ENCODE measurements at places on chromosomes 12 and 14.

DNA sequence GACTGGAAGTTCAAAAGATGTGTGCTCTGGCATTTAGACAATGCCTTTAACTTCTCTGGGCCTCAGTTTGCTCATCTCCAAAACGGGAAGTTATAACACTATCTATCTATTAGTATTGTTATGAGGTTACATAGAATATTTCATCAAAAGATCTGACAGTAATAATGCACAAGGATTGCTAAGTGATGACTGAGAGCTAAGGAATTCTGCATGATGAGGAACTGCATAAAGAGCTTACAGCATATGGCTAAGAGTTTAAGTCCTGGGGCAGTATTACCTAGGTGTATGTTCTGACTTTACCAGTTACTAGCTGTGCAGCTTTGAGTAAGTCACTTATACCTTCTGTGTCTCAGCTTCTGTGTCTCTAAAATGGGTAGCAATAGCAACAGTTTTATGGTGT is 160.1 kb upstream of the TMPO start:
- no peak for DNase-seq

DNA sequence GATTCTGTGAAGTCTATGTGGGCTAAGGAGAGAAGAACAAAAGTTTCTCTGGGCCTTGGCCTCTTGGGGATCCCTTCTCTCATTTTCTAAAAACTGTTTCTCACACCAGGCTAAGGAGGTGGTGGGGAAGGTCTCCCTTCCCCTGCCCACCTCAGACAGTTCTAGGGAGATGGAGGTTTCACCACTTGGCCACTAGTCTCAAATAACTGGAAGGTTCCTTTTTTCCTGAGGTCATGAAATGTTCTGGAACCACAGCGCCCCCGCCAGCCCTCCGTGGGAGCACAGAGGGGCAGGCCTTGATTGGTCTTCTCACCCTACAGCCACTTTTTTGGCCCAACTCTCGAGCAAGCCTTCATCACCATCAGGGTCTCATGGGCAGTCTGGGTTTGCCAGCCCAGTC is 12.6 kb downstream of the C12orf43 start:
- DNase-seq: no peak

DNA sequence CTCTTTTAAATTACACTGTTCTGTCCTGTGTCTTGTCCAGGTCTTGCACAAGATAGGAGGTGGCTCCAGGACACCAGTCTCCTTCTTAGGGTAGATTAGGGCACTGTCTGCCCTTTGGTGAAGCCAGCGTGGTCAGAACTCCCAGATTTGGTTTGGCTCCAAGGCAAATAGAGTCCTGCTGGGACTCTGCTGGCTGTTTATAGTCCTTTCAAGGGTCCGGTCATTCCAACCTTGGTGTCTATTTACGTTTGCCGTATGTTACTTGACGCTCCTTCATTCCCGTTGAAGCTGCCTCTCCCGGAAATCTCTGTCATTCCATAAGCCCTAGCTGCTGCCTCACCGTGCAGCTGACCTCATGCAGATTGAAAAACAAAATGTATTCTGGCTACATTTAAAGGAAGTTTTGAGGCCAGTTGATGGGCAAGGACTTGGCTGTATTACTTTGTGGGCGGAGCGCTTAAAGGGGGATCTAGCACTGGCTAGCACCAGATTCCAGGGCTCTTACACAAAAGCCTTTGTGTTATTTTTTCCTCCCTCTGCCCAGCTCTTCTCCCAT is 180.6 kb downstream of the AKAP6 start:
- DNase-seq: no peak

- DNase-seq: no peak
These were observed 33.4 kb upstream of the IGF1 start for GRCh38 chr12:102513739-102514138.

DNA sequence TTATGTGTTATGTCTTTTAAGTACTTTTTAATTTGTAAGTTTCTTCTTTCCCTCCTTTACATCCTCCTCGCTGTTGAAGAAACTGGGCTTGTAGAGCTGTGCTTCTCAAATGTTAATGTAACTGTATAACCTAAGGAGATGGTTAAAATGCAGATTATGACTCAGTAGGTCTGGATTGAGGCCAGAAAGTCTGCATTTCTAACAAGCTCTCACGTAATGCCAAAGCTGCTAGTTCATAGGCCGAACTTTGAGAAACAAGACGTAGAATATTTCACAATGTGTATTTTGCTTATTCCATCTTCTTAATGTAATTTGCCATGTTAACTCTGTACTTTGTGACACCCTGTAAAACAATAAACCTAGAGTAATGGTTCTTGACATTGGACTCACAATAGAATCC is 193.3 kb upstream of the SYT1 start:
- no peak for DNase-seq

DNA sequence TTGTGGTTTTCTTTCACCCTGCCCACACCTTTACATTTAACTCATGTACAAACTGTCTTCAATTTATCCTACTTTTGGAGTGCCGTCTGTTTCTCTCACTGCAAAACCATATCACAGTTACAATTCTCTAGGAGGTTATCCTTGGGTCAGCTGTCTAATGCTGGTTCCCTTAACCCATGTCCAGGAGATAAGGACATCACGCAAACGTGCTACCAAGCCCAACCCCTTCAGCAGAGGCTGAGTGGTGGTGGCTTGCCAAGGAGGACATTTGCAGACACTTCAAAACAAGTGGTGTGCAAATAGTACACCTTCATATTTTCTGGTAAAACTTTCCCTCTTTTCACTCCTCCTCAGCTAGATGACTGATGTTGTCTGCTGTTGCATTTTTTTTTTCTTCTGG is 167.9 kb downstream of the PAX9 start:
- no peak for DNase-seq

DNA sequence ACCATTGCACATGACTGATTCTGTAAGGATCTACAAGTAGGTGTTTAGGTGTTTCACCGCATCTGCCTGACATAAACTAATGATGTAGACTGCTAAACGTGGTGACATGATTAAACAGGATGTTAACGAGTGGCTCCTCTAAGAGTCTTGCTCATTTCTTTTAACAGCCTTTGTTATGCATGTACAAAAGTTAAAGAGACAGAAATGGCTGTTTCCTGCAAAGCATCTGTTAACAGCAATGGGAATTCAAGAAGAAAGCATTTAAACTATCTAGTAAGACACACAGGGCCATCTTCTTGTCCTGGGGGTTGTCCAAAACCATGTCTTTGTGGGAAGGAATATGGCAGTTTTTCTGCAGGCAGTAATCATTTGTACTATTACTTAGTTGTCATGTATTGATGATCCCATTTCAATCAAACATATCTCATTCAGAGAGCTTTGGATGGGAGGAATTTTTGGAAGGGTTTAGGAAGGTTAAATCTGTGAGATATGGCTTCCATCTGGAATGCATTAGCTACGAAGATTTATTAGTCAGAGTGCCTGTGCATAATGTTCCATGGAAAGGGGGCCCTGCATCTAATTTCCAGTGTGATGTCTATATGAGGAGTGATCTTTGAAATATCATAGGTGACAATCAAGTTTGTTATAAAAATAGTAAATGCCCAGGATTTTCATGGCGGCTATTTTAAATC is 495.1 kb downstream of the EGLN3 start:
- DNase-seq: no peak

DNA sequence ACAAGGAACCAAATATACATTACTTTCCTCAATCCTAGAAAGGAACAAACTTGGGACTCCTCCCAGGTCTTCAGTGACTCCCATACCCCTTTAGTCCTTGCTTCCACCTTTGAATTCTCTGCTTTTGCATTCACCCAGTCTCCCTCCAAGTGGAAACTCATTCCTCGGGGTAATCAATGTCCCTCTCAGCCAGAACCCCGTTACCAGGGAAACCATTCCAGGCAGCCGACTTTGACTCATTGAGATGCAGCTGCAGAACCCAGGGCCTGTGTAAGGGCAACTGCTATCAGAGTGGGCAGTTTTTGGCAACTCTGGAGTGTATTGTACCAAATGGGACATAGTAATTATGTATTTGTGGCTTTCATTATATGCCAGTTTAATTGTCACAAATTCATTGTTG is 186.2 kb downstream of the NRXN3 start:
- no peak for DNase-seq

GRCh38 chr14:94597788-94598187 is 14.4 kb upstream of the SERPINA3 start:
- no peak for DNase-seq
